ENCODE measurements at places on chromosomes 3 and 15.

GRCh38 chr15:75733761-75734651 is 21.4 kb upstream of the CSPG4 start:
- DNase-seq, result no peak

DNA sequence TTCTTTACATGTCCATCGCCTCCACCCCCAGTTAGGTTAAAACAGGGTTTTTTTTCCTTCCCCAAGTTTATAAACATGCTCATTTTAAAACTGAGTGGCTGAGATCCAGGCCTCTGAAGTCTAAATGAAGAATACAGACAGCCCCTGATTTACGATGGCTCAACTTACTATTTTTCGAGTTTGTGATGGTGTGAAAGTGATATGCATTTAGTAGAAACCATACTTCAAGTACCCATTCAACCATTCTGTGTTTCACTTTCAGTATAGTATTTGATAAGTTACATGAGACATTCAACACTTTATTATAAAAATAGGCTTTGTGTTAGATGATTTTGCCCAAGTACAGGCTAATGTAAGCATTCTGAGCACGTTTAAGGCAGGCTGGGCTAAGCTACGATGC is 30.5 kb upstream of the GNB5 start:
- DNase-seq, result no peak

DNA sequence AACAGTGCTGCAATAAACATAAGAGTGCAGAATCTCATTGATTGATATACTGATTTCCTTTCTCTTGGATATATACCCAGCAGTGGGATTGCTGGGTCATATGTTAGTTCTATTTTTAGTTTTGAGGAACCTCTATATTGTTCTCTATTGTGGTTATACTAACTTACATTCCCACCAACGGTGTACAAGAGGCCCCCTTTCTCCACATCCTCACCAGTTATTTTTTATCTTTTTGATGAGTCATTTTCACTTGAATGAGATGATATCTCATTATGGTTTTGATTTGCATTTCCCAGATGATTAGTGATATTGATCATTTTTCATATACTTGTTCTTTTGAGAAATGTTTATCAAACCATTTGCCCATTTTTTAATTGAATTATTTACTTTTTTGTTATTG is 12.4 kb upstream of the IREB2 start:
- no peak for DNase-seq

GRCh38 chr3:29515451-29515850 is 234.6 kb downstream of the RBMS3 start:
- no peak for DNase-seq

- no peak for DNase-seq
Measured at GRCh38 chr15:85616549-85617110, 178.1 kb downstream of the KLHL25 start.

Measured in globus pallidus (tissue), 1 donor.